ENCODE measurements at places on chromosomes 1 and 21. TPM values are rescaled to one million over a fixed set of nuclear protein-coding genes. Genes with fewer than 3 reads are reported as not detected.

- DNase-seq, result no peak
Observed at GRCh38 chr21:33047231-33047630, 21.5 kb downstream of the OLIG2 start.

- DNase-seq, result no peak
Observed at GRCh38 chr1:55203064-55203463, 12.1 kb downstream of the USP24 start.

DNA sequence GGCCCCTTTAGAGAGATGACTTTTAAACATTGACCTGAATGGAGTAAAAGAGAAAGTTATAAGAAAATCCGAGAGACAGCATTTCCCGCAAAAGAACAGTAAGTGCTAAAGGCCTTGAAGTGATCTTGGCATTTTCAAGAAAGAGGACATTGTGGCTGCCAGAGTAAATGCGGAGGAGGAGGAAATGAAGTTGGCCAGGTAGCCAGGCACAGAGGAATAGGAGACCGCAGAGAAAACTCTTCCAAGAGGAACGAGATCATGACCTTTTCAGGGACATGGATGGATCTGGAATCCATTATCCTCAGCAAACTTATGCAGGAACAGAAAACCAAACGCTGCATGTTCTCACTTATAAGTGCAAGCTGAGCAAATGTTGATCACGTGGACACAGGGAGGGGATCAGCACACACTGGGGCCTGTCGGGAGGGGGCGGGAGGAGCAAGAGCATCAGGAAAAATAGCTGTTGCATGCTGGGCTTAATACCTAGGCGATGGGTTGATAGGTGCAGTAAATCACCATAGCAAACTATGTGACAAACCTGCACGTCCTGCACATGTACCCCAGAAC, 49.7 kb downstream of the EEIG2 start:
- DNase-seq, result no peak

DNA sequence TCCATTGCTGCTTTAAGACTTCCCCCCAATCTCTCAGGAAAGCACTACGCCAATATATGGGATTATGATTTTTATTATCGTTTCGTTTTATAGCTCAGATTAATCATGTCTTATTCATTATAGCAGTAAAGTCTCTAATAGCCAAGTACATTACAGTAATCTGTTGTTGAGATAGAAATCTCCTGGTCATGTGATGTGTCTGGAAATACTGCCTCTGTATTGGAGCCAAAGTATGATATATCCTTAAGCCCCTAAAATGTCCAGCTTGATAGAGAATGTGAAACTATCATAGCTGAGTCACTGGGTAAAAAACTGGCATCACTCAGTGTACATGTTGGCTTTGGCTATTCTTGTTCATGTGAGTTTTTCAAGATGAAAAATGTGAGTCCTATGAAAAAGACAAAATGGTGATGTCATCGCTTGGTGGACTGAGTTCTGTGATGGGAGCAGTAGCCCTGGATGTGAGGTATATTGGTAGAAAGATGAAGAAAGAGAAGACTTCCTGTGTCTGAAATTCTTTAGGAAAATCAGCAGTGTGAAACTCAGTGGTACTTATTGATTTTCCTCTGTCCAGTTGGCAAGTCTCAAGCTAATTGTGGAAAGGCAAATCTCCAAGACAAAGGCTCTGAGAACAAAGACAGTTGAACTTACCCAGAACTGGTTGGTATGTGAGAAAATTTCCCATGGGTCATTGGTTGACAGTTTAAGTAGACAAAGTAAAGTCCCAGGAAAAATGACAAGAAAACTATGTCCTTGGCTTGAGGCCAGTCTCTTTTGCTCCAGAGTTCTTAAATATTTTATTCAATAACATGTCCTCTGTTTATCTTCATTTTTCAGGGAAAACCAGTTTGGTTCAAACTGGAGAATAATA, 76.2 kb downstream of the BRINP2 start:
- DNase-seq, result no peak

DNA sequence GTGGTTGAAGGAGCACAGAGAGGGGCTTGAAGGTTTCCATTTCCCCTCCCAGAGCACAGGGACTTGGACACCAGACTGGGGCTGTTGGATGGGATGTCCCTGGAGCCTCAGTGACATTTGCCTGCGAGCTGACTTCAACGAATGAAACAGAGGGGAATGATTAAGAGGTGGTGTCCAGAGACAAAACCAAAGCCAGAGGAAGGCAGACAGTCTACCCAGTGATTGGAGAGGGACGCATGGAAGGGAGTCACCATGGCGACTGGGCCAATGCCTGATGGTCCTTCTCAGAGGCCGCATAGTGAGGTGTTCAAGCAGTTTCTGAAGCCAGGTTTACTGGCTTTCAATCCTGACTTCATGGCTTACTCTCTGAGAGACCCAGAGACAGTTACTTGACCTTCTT, 77.2 kb downstream of the NUF2 start:
- no peak for DNase-seq

- no peak for DNase-seq
Observed at GRCh38 chr1:171017426-171017825, 73.3 kb upstream of the FMO3 start.

- DNase-seq, result no peak
Observed at GRCh38 chr1:62218604-62219003, 24.0 kb downstream of the L1TD1 start.

GRCh38 chr1:223308136-223308535, 55.8 kb downstream of the SUSD4 start:
- no peak for DNase-seq

- no peak for DNase-seq
Observed at GRCh38 chr21:39429445-39429844, 16.1 kb downstream of the LCA5L start.

DNA sequence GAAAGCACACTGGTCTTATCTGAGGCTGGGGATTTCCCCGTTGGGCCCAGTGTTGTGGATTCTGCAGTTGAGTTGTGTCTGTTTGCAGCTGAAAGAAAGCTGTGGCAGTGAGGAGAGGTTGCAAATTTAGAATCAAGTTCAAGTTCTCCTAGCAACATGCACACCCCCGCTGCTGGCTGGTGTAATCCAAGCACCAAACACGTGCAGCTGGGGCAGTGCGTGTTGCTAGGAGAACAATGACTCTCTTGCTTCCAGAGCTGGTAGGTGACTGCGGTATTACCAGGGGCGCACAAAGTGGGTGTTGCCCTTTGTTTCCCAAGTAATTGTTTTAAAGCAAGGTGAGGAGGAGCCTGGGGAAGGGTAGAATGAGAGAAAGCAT, 91.5 kb downstream of the IER5 start:
- DNase-seq, result peak; percentile 54

DNA sequence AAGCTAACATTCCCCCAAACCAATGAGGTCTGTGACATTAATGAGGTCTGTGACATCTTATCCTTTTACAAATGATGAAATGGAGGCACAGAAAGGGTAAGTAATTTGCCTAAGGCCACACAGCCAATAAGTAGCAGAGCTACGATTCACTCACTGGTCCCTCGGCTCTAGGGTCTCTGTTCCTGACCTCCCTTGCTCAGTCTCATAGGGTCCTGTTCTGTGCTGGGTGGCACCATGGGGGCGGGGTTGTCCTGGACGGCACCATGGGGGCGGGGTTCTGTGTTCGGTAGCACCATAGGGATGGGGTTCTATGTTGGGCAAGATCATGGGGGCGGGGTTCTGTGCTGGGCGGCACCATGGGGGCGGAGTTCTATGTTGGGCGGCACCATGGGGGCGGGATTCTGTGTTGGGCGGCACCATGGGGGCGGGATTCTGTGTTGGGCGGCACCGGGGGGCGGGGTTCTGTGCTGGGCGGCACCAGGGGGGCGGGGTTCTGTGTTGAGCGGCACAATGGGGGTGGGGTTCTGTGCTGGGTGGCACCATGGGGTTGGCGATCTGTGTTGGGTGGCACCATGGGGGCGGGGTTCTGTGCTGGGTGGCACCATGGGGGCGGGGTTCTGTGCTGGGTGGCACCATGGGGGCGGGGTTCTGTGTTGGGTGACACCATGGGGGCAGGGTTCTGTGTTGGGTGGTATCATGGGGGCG, 55.6 kb downstream of the CLSTN1 start:
- peak; percentile 6 for DNase-seq

DNA sequence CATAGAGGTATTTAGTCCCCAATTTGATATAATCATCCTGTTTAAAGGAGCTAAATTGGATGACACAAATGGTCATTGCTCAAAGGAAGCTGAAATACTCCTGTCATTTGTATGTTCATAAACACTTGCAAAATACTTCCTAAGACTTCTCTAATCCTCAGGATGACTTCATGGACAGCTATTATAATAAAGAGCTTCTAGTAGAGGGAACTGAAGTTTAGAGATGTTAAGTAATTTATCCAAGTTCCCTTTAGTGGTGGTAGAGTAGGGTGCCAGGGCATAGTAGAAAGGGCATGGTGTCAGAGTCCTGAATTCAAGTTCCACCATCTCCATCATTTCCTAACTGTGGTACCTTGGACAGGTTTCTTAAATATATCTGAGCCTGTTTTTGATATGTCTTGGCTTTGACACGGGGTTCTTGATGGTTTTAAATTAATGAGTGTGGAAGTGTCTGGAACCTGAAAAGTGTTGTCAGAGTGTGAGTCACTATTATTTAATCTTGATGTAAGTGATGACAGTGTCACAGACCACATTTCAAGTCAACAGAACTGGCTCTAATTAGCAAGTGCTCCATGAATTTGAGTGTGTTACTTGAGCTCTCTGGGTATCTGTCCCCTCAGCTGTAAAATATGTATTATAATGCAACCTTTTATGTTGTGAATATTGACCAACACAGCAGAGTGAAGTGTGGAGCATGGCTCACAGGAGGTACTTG, 12.1 kb upstream of the GBP6 start:
- no peak for DNase-seq

PTPN22 gene
- total RNA-seq, result 68.4 TPM

CFHR4 gene
- not detected for total RNA-seq

PDZK1 gene
- not detected for total RNA-seq

DNASE2B gene
- total RNA-seq, result not detected

LDLRAD1 gene
- total RNA-seq, result not detected

ACTL8 gene
- not detected for total RNA-seq

FAM110D gene
- not detected for total RNA-seq
